ENCODE measurements at places on chromosomes 12 and 14. TPM values are rescaled to one million over a fixed set of nuclear protein-coding genes. Genes with fewer than 3 reads are reported as not detected.
A peak's percentile ranks its signal among the peaks of the same experiment; 100 is the strongest.

DNA sequence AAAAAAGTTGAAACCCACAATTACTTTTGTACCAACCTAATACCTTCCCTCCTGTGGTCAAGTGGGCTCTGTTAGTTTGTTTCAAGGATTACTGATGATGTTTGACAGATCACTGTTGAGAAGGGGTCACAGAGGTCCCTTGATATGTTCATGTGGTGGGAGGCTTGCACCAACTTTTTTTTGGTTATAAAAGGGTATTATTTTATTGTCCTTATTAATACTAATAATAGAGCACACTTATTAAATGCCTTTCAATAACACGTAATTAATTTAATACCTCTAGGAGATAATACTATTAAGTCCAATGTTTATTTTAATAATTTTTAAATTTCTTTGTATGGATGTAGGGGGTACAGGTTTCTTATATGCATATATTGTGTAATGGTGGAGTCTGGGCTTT, 4.4 kb downstream of the UBE3B start:
- no peak overlapping the region for H3K4me3 ChIP-seq
- H3K27me3 ChIP-seq: no peaks in the 10 kb centered on the region
- DNase-seq: no peak
- H3K36me3 ChIP-seq: peaks cover 8% of the 10 kb centered on the region
- no peak overlapping the region for H3K27ac ChIP-seq
- H3K4me1 ChIP-seq: peaks cover 9% of the 10 kb centered on the region

Gene ABHD4
- 34.8 TPM for total RNA-seq

DNA sequence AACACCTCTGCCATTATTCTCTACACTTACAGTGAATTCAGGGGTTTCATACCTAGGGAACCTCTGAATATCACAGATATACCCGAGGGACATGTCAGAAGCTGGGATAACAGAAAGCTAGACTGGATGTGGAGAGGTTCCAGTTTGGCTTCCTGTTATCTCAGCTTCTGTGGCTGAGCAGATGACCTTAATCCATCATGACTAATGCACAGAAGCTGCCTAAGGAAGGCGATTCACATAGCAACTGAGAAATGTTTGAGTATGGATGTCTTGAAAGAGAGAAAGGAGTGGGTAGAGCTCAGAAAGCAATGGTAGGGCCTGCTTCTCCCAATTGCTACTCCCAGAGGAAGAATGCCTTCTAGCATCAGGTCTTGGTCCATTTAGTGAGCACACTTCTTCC, 187.6 kb downstream of the RMST start:
- no peak overlapping the region for H3K4me3 ChIP-seq
- H3K4me1 ChIP-seq: no peaks in the 10 kb centered on the region
- no peaks in the 10 kb centered on the region for H3K36me3 ChIP-seq
- no peak overlapping the region for H3K27ac ChIP-seq
- DNase-seq: no peak

GRCh38 chr12:113276306-113276705, 55.0 kb downstream of the TPCN1 start:
- H3K27me3 ChIP-seq: no peaks in the 10 kb centered on the region
- no peaks in the 10 kb centered on the region for H3K36me3 ChIP-seq
- no peak overlapping the region for H3K27ac ChIP-seq

Gene CLEC12A
- total RNA-seq: not detected

GRCh38 chr14:58620011-58620410, 17.8 kb upstream of the DACT1 start:
- peaks cover 3% of the 10 kb centered on the region for H3K27me3 ChIP-seq
- DNase-seq: no peak
- H3K4me1 ChIP-seq: no peaks in the 10 kb centered on the region
- H3K4me3 ChIP-seq: no peak overlapping the region

GRCh38 chr12:118574288-118574687, 197.9 kb downstream of the SUDS3 start:
- H3K27me3 ChIP-seq: no peaks in the 10 kb centered on the region
- H3K4me1 ChIP-seq: no peaks in the 10 kb centered on the region
- no peak overlapping the region for H3K27ac ChIP-seq
- no peak for DNase-seq

Gene PMCH
- total RNA-seq: 1.8 TPM

- no peak overlapping the region for H3K27ac ChIP-seq
- H3K36me3 ChIP-seq: no peaks in the 10 kb centered on the region
- no peak for DNase-seq
- no peaks in the 10 kb centered on the region for H3K4me1 ChIP-seq
Measured at GRCh38 chr14:92717571-92718042, 30.8 kb downstream of the LGMN start.

Gene BATF
- total RNA-seq: not detected

DNA sequence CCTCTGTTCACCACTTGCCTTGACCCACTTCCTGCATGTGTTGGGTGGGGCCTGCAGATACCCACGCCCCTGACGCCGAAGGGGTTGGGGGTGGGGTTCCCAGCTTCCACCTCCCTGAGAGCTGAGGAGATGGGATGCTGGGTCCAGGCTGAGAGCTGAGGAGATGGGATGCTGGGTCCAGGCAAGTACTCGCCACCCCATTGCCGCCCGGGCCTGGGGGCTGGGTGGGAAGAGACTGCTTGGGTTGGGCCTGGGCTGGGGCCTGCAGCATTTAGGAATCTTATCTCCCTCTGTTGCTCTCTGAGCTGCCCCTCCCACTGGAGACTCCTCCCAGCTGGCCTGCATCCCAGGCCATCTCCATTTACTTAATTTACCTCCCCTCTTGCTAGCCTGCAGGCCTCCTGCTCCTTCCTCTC, 17.4 kb downstream of the TEAD4 start:
- DNase-seq: no peak
- no peaks in the 10 kb centered on the region for H3K36me3 ChIP-seq
- H3K27ac ChIP-seq: no peak overlapping the region
- H3K4me1 ChIP-seq: peaks cover 11% of the 10 kb centered on the region
- H3K27me3 ChIP-seq: no peaks in the 10 kb centered on the region

Gene FAM186B
- 0.33 TPM for total RNA-seq

- no peak overlapping the region for H3K27ac ChIP-seq
- no peaks in the 10 kb centered on the region for H3K4me1 ChIP-seq
Measured at GRCh38 chr14:76257111-76257803, 105.5 kb downstream of the GPATCH2L start.

DNA sequence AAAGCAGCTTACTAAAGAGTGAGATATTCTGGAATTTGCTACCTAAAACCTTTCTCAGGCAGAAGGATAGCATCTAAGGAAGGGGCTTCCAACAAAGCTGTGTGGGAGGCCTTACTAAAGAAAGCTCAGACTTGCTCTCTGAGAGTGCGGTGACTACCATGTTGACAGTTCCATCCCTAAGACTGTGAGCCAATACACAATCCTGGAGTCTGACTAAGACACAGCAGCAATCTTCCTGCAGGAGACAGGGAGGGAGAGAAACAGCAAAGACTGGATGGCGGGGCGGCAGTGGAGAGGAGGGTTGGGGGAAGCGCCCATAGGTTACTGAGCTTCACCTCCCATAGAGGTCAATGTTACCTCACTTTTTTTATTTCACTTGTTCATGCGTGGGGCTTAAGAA, 70.9 kb downstream of the KITLG start:
- peaks cover 4% of the 10 kb centered on the region for H3K36me3 ChIP-seq
- H3K4me1 ChIP-seq: no peaks in the 10 kb centered on the region
- no peak for DNase-seq

- no peaks in the 10 kb centered on the region for H3K27me3 ChIP-seq
- no peaks in the 10 kb centered on the region for H3K36me3 ChIP-seq
- no peak overlapping the region for H3K4me3 ChIP-seq
- DNase-seq: no peak
- no peak overlapping the region for H3K27ac ChIP-seq
Measured at GRCh38 chr12:80580254-80580653, 127.2 kb upstream of the MYF6 start.

- H3K27me3 ChIP-seq: no peaks in the 10 kb centered on the region
- H3K4me3 ChIP-seq: no peak overlapping the region
- no peak overlapping the region for H3K27ac ChIP-seq
- peaks cover 21% of the 10 kb centered on the region for H3K4me1 ChIP-seq
- H3K36me3 ChIP-seq: no peaks in the 10 kb centered on the region
Measured at GRCh38 chr12:68403296-68403695, 71.1 kb upstream of the MDM1 start.

Gene RASAL1
- total RNA-seq: not detected

Gene ETFBKMT
- 2.4 TPM for total RNA-seq

Gene DERA
- 41.5 TPM for total RNA-seq

GRCh38 chr12:75825686-75826085, 205.9 kb downstream of the PHLDA1 start:
- H3K27ac ChIP-seq: no peak overlapping the region
- DNase-seq: no peak
- H3K4me1 ChIP-seq: no peaks in the 10 kb centered on the region
- no peak overlapping the region for H3K4me3 ChIP-seq

Gene HOXC11
- not detected for total RNA-seq

Gene CCDC177
- not detected for total RNA-seq

Gene TMEM117
- 3.8 TPM for total RNA-seq

- DNase-seq: no peak
- H3K4me1 ChIP-seq: peaks cover 6% of the 10 kb centered on the region
- H3K27ac ChIP-seq: no peak overlapping the region
Measured at GRCh38 chr14:22296722-22297121, 292.3 kb downstream of the DAD1 start.

- no peaks in the 10 kb centered on the region for H3K27me3 ChIP-seq
- H3K27ac ChIP-seq: no peak overlapping the region
- no peaks in the 10 kb centered on the region for H3K36me3 ChIP-seq
- H3K4me3 ChIP-seq: no peak overlapping the region
- H3K4me1 ChIP-seq: peaks cover 13% of the 10 kb centered on the region
Measured at GRCh38 chr12:110104188-110105094, 19.7 kb upstream of the IFT81 start.

DNA sequence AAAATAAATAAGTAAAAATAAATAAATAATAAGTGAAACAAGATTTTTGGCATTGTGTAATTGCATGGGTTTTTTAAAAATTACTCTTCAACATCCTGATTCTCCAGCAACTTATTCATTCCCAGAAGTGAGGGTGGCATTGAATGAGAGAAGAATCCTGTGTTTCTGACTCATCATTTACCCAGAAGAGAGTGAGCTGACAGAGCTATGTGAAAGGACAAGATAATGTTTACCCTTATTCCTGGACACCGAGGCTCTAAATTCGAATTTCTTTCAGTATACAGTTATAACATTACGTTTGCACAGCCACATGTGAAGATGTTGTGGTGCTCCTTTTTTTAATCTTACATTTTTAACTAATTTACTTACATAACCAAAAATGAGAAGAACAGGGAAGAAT, 36.4 kb downstream of the BBS10 start:
- H3K4me1 ChIP-seq: peaks cover 16% of the 10 kb centered on the region
- H3K4me3 ChIP-seq: no peak overlapping the region
- H3K27me3 ChIP-seq: no peaks in the 10 kb centered on the region

- no peak for DNase-seq
- H3K27ac ChIP-seq: no peak overlapping the region
- no peak overlapping the region for H3K4me3 ChIP-seq
- no peaks in the 10 kb centered on the region for H3K36me3 ChIP-seq
- H3K4me1 ChIP-seq: peaks cover 3% of the 10 kb centered on the region
- H3K27me3 ChIP-seq: no peaks in the 10 kb centered on the region
Measured at GRCh38 chr14:35221462-35221861, 70.7 kb upstream of the PSMA6 start.

- H3K27me3 ChIP-seq: no peaks in the 10 kb centered on the region
- H3K4me1 ChIP-seq: peaks cover 21% of the 10 kb centered on the region
- H3K27ac ChIP-seq: peak overlapping the region; percentile 0
- H3K36me3 ChIP-seq: no peaks in the 10 kb centered on the region
- no peak overlapping the region for H3K4me3 ChIP-seq
- DNase-seq: no peak
Measured at GRCh38 chr14:89430391-89431236, 13.6 kb upstream of the FOXN3 start.

DNA sequence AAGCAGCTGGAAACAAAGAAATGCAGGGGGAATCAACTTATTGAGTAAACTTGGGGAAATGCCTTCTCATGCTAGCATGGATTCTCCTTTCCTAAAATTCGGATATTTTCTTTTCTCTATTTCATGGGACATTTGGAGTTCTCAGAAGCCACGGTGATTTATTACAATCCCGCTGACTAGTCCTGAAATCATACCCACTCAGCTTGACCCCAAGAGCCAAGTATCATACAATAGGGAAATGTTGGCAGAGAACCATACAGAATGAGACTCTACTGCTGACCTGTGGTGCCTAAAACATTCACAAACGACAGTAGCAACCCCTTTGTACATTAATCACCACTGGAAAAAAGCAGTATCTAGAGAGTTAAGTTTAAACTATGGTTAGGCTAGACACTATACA, 112.4 kb downstream of the KICS2 start:
- H3K36me3 ChIP-seq: no peaks in the 10 kb centered on the region
- no peaks in the 10 kb centered on the region for H3K27me3 ChIP-seq
- no peak overlapping the region for H3K4me3 ChIP-seq
- H3K27ac ChIP-seq: no peak overlapping the region
- no peak for DNase-seq
- H3K4me1 ChIP-seq: no peaks in the 10 kb centered on the region

DNA sequence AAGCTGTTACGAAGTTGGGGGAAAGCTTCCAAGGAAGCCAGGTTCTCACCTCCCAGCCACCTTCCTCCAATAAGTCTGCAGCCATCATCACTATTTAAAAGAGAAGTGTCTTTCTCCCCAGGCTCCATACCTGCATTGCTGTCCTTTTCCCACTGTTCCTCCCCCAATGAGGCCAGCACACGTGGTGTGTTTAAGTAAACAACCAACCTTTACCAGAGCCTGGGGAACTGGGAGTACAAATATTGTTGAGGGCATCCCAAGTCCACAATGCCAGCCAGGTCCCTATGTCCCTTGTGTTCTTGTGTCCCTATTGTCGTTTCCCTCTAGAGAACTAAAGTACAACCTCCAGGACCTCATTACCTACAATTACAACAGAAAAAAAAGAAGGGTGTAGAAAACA, 49.2 kb upstream of the PNMA1 start:
- H3K27me3 ChIP-seq: no peaks in the 10 kb centered on the region
- H3K36me3 ChIP-seq: no peaks in the 10 kb centered on the region
- no peak overlapping the region for H3K4me3 ChIP-seq
- no peak for DNase-seq
- H3K4me1 ChIP-seq: peaks cover 26% of the 10 kb centered on the region
- H3K27ac ChIP-seq: no peak overlapping the region

Gene DLGAP5
- 83.2 TPM for total RNA-seq

- no peak overlapping the region for H3K27ac ChIP-seq
- H3K36me3 ChIP-seq: no peaks in the 10 kb centered on the region
- no peaks in the 10 kb centered on the region for H3K27me3 ChIP-seq
- no peaks in the 10 kb centered on the region for H3K4me1 ChIP-seq
Measured at GRCh38 chr12:5246196-5246595, 185.7 kb upstream of the NTF3 start.

GRCh38 chr12:98149270-98149669, 366.1 kb upstream of the TMPO start:
- H3K27me3 ChIP-seq: no peaks in the 10 kb centered on the region
- DNase-seq: no peak
- no peak overlapping the region for H3K4me3 ChIP-seq
- no peak overlapping the region for H3K27ac ChIP-seq
- no peaks in the 10 kb centered on the region for H3K36me3 ChIP-seq
- H3K4me1 ChIP-seq: no peaks in the 10 kb centered on the region
